Tibial artery (tissue), 4 donors: ENCODE measurements at places on chromosomes 16 and 17.

DNA sequence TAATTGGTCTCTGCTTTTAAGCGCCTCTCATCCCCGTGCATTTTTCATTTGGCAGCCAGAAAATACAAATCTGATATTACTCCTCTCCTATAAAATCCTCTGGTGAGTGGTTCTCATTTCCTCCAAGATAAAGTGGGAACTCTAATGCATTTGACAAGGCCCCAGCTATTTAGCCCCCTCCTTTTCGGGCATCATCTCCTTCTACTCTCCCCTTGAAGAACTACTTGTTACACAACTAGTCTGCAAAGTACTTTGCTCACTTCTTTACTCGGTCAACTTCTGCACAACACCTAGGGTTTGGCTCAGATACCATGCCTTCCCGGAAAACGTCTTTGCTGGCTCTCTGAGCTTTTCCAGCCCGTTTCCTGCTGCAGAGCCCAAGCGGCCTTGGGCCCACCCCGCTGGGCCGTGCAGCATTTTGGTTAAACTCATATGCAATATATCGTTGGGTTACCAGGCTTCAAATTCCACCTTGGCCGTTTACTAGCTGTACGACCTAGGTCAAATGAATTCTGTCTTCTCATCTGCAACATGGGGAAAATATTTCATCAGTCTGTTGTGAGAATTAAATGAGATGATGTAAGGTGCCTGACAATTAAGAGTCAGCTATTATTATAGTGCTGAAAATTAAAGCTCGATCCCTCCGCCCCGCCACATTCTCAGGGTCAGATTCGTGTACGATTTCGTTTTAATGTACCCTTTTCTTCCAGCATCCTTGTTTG, 883 bp upstream of the TAF15 start:
- no peak for DNase-seq

- DNase-seq = no peak
These were observed 72.4 kb downstream of the ERCC4 start for GRCh38 chr16:13992322-13992721.

- DNase-seq = no peak
These were observed 147.7 kb downstream of the BCAS3 start for GRCh38 chr17:60825351-60825750.

DNA sequence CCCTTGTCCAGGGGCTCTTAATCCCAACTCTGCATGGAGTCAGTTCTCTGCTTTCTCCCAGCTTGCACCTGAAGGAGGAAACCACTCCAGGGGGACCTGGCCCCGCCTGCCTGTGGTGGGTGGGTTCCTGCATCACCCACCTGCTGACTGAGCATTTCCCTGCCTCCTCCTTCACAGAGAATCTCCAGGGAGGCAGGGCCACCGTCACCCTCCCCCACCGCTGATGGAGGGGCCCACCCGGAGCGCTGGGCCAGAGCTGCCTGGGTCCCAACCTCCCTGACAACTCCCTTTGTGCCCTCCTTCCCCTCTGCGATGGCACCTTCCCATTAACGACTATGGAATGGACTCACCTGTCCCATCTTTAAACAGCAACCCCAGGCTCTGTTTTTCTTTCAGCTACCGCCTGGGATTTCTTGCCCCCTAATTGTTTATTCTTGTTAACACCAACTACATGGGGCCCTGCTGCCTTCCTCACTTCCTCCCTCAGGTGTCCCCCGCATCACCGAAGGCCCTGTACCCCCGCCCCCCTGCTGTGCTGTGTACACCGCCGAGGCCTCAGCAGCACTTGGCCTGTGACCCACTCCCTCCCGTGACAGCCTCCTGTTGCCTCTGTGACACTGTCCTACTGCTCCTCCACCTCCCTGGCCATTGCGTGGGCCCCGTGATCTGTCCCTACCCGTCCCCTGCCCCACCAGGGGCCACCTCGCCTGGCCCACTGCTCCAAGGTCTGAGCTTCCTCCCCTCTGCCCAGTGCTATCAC, 842 bp upstream of the TEDC2 start:
- no peak for DNase-seq

GRCh38 chr16:17367036-17367435, 103.7 kb downstream of the XYLT1 start:
- no peak for DNase-seq

- DNase-seq = peak; percentile 97
These were observed 2.6 kb downstream of the PMP22 start for GRCh38 chr17:15262291-15263205.

DNA sequence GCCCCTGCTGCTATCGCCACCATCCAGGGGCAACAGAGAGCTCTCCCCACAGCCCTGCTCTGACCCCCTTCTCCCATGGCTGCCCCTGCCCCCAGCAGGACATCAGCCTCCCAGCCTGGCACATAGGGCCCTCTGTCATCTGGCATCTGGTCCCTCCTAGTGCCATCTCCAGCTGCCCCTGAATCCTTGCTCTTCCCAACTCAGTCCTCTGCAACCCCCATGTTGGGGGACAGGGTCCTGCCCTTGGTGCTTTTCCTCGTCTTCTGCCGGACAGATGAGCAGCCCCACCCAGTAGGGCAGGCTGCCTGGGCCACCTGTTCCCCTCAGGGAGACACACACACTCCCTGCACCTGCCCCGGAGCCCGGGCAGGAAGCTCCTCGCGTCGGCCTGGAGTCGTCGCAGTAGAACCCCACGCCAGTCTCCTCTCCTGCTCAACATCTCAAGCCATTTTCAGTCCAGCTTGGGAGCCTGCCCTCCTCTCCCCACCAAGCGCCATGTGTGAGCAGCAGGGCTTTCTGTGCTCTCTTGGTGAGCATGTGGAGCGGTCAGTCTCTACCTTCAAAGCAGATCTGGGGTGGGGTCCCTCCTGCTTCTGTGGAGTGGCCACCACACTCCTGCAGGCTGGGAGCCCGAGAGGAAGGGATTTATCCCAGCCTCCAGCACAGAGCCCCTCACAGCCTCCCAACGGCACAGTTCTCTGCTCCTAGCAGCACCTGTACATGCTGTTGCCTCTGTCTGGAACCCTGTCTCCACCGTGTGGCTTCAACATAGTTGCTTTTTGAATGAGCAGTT, 28.2 kb downstream of the TNFRSF13B start:
- DNase-seq = no peak

GRCh38 chr17:45896803-45897693, 2.7 kb downstream of the MAPT start:
- DNase-seq = no peak

DNA sequence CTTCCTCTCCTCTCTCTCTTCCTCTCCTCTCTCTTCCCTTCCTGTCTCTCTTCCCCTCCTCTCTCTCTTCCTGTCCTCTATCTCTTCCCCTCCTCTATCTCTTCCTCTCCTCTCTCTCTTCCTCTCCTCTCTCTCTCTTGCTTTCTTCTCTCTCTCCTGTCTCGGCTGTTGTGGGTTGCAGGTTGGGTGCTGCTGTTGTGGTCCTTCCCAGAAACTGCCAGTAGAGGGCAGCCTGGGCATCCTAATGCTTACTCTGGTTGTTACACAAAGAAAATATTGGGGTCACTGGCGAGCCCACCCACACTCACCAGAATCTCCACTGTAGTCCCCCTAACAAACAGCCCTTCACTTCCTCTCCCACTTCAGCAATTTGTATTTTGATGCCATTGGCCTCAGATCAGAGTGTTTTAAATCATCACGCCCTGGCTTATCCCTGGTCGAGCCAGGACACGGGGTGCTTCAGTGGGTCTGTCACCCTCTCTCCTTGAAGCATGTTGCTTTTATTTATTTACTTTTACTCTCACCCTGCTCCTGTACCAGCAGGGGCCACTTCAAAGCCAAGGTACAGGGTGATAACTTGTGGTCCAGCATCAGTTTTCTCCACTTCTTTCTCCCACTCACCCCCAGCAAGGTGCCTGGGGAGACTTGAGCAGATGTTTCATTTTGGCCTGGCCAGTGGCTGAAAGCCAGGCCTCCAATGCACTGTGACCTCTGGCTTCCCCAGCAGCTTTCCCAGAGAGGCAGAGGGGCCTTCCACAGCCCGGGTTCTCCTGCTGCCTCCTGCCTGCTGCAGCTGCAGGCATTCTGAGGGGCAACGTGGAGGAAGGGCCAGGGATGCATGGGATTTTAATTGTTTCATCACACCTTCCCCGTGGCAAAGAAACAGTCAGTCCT, 4.7 kb upstream of the MMP15 start:
- DNase-seq = peak; percentile 60

DNA sequence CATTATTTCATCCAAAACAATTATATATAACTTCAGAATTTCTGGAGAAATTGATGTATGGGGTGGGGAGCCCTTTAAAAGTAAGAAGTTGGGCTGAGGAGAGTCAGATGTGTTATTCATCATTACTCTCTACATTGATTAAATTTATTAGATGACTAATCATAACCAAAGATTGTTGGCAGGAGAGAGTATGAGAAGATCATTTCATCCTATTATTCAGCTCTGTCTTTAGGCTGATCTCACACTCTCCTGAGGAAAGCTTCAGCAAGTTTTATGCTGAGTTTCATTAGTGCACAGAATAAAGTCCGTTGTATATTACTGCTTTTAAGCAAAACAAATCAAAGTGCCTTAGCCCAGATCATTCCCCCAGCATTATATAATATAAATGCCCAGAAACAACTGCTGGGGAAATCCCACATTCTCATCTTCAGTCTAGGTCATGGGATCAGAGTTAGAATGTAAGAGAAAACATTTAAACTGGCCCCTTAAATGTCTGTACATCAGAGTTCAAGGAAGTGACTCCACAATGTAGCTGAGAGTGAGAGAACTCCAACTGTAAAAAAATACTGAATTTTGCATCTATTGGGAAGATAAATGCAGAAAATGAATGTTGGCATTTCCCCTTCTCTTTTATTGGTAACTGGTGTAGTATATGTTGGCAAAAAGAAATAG, 130.1 kb upstream of the HLF start:
- no peak for DNase-seq

DNA sequence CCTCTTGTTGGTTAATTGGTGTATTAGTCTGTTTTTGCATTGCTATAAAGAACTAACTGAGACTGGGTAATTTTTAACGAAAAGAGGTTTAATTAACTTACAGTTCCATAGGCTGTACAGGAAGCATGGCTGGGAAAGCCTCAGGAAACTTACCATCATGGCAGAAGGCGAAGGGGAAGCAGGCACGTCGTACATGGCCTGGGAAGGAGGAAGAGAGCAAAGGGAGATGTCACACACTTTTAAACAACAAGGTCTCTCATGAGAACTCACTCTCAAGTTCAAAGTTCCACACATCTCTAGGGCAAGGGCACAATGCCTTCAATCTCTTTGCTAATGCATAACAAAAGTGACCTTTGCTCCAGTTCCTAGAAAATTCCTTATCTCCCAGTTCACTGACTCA, 125.0 kb upstream of the IRX5 start:
- no peak for DNase-seq

- DNase-seq = peak; percentile 60
These were observed 1.9 kb downstream of the MED11 start for GRCh38 chr17:4733073-4733531.

- DNase-seq = no peak
These were observed 79.5 kb upstream of the CCL1 start for GRCh38 chr17:34442387-34443111.

- no peak for DNase-seq
These were observed 117.9 kb downstream of the CPPED1 start for GRCh38 chr16:12685806-12686205.

DNA sequence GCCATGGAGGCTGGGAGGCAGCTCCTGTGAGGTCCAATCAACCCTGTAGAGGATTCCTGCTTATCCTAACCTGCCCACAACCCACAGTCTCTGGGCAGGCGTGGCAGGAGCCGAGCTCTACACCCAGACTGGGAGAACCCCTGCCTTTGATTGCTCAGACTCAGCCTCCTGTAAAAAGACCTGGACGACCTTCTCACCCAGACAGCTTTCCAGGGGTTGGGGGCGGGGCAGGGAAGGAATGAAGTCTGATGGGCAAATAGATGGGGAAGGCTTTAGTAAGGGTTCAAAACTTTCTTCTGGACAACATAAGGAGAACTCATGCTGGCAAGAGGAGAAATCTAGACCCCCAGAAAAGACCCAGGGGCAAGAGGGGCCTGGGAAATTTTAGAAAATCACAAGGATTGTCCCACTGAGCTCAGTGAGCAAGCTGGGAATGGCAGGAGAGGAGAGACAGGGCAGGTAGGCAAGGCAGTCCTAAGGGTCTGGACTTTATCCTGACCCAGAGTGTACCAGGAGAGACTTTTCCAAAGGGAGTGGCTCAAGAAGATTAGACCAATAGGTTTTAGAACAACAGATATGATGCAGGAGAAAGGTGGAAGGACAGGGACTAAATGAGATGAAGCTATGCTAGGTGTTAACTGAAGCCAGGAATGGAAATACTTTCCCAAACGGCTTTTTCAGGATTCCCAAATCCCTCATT, 70.8 kb downstream of the TMEM132E start:
- no peak for DNase-seq

DNA sequence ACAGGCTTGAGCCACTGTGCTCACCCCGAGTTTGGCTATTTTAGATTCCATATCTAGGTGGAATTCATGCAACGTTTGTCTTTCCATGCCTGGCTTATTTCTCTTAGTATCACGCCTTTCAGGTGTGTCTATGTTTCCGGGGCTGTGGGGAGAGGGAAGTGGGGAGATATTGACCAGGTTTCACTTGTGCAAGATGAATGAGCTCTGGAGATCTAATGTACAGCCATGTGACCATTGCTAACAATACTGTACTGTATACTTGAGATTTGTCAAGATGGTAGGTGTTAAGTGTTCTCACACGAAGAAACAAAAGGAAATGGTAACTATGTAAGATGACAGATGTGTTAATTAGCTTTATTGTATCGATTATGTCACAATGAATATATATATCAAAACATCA, 199.6 kb downstream of the SHISA9 start:
- DNase-seq = no peak

DNA sequence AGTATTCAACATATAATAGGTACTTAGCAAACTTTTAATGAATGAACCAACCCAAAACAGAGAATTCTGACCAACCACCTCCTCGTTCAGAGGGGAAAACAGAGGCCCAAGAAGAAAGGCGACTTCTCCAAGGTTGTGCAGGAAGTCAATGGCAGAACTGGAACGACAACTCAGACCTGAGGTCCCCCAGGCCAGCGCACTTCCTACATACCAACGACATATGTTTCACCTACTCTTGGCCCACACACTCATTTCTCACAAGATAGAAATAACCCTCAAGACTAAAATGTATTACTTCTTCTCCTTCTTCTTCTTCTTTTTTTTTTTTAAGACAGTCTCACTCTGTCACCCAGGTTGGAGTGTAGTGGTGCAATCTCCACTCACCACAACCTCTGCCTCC, 14.4 kb downstream of the CHCT1 start:
- DNase-seq = no peak

DNA sequence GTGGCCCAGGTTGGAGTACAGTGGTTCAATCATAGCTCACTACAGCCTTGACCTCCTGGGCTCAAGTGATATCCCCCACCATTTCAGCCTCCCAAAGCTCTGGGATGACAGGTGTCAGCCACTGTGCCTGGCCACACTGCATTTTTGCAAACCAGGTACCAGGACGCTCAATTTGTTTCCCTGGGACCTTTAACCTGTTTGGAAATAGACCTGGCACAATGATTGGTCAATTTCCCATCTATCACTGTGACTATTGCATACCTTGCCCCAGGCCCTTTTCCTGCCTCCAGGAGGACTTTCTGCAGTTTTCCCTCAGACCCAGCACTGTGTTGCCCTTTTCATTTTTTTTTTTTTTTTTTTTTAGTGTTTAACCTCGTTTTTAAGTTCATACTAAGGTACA, 11.1 kb upstream of the FUS start:
- no peak for DNase-seq

GRCh38 chr16:27969574-27969973, 93.9 kb downstream of the GSG1L start:
- DNase-seq = no peak
